Tongue (tissue), 3 donors: ENCODE measurements at places on chromosomes 1 and 21. TPM values are rescaled to one million over a fixed set of nuclear protein-coding genes. Genes with fewer than 3 reads are reported as not detected.

The RHD gene
- 0.92 TPM for total RNA-seq

- no peak for DNase-seq
Measured at GRCh38 chr1:74545821-74546220, 33.4 kb upstream of the LRRC53 start.

The PIP5K1A gene
- total RNA-seq: 73.4 TPM

GRCh38 chr1:110555807-110556470 lies 37.0 kb upstream of the KCNA10 start:
- peak; percentile 74 for DNase-seq

- no peak for DNase-seq
Measured at GRCh38 chr1:207863893-207864535, 46.9 kb downstream of the CD34 start.

The KRTAP19-7 gene
- not detected for total RNA-seq

GRCh38 chr1:238950784-238951183 lies 435.6 kb upstream of the CHRM3 start:
- DNase-seq: no peak
